NCI-H187 treated with DMSO at 0.1 percent for 48 hours (cell line): ENCODE measurements at places on chromosomes 3 and 15.

DNA sequence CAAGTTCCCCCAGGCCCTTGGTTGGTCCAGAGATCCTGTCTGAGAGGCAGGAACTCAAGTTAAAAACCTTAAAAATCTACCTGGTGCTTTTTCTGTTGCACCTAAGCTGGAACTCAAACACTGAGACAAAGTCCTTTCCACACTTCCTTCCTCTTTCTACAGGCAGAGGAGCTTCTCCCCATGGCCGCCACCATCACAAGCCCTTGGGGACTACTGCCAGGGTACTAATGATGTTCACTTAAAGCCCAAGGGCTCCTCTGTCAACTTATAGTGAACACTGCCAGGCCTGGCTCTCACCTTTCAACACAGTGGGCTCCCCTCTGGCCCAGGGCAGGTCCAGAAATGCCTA, 26.0 kb downstream of the TM4SF18 start:
- DNase-seq, result no peak

- DNase-seq, result no peak
These were observed 7.6 kb downstream of the CPN2 start for GRCh38 chr3:194343561-194343893.

DNA sequence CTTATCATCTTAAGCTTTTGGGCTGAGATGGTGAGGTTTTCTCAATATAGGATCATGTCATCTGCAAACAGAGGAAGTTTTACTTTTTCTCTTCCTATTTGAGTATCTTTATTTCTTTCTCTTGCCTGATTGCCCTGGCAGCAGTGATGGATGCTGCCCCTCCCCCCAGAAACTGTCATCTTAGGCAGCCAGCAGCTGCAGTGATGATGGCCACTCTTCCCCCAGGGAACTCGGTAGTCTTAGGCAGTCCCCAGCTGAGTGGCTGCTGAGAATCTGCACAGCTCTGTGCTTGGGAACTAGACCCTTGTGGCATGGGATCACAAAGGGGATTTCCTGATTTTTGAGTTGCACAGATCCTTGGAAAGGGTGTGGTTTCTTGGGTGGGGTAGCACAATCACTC, 791.1 kb upstream of the ALCAM start:
- no peak for DNase-seq

DNA sequence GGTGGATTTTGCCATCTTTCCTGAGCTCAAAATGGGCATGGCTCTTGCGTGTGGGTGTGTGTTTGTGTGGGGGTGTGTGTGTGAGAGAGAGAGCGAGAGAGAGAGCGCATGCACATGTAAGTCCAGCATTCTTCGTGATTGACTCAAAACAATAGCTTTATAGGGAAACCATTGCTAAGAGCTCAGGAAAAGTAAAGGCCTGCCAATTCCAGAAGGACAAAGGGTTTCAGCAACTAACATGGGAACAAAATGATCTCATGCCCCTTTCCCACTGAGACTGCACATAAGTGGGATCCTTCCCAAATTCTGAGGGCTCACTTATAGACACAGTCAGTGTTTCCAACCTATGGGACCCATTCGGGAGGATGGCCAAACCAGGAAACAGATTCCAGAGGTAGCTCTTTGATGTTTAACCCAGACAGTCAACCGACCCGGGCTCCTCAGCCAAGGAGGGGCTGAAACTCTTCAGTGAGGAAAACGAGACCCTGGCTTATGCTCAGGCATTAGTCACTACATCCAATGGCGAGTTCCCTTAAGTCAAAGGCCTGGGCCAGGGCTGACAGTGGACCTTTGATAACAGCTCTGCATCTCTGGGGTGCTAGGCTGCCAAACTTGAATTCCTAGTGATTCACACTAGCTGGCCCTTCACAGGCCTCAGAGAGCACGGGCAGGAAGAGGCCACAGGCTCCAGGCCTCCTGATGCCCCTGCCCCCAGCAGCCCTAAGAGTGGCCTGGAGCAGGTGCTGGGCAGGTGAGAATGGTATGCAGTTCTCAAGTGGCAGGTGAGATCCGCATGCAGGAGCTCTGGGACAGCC, 305.0 kb upstream of the C2CD4B start:
- no peak for DNase-seq

- DNase-seq, result no peak
These were observed 463.1 kb upstream of the ARHGEF26 start for GRCh38 chr3:153658136-153658535.

GRCh38 chr3:75049533-75049932, 435.1 kb upstream of the CNTN3 start:
- no peak for DNase-seq

- no peak for DNase-seq
These were observed 33.1 kb upstream of the ALDH1L1 start for GRCh38 chr3:126213379-126214028.

GRCh38 chr3:144516589-144516988, 545.0 kb downstream of the DIPK2A start:
- no peak for DNase-seq

DNA sequence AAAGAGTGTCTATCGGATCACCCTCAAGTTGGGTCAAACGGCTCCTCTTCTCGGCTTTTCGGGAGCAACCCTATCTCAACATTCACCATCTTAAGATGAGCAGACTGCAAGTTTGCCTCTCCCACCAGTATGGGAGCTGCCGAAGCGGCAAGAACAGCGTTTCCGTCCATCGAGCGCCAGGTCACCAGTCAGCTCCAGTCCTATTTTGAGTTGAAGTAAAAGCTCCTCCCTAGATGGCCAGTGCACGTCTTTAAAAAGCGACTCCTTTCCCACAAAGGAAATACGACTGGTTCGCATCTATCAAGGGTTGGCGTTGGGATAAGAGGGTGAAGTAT, 369 bp upstream of the U2SURP start:
- DNase-seq, result no peak

DNA sequence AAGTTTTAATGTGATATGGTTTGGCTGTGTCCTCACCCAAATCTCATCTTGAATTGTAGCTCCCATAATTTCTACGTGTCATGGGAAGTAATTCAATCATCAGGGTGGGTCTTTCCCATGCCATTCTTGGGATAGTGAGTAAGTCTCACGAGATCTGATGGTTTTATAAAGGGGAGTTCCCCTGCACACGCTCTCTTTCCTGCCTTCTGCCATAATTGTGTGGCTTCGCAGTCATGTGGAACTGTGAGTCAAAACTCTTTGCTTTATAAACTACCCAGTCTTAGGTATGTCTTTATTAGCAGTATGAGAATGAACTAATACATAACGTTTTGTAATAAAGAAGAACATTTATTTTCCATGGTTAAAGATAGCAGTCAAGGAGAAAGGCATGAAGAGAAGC, 39.2 kb upstream of the GOLIM4 start:
- no peak for DNase-seq

GRCh38 chr15:98001663-98002194, 41.2 kb downstream of the ARRDC4 start:
- DNase-seq, result no peak

GRCh38 chr3:110413807-110414748, 657.5 kb upstream of the NECTIN3 start:
- no peak for DNase-seq

GRCh38 chr15:64341961-64342360, 14.0 kb downstream of the CSNK1G1 start:
- DNase-seq, result no peak

DNA sequence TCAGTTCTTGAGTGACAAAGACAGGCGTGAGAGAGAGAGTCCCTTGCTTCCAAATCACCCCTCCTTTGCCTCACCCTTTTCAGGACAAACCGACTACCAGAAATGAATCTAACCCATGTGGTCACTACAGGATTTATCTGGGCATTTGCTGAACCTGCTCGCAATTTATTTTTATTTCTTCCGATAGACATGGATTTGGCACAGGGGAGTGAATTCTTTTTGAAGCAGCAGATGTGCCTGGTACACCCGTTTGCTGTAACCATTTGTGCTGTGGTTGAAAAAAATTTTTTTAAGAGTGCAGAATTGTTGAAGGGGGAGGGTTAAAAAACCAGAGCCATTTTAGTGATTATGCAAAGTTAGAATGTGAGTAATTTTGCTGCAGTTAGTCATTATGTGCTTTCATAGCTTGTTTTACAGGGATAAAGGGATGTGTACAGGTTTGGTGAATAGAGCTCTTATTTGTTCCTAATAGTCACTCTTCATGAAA, 442.0 kb downstream of the LPP start:
- DNase-seq, result no peak

DNA sequence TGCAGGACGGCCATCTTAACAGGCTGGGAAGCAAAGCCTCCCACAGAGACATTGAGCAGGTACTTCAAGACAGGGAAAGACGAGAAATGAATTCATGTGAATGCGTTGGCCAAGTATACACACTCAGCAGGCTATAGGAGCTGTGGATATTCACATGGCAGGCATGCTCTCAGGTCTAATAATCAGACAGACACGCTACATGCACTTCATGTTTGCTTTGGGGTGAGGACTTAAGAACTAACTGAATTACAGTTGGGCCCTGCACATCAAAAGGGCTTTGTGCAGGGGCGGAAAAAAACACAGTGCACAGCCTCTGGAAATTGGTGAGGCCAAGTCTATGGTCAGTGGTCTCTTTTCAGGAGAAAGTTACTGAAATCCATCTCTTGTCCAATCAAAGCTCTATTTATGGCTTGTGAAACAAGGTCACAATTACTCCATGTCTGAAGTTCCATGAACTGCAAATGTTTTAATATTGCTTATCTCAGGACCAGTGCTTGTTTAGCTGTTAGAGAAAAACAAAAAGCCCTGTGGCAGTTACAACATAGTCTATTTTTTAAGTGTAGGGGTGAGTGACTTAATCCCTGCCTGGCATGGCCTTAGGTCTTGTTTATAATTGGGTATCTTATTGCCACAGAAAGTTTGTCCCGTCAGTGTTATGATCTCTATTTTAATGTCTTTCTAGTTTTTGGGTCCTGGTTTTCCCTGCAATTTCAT, 100.6 kb upstream of the GOLGA6L6 start:
- DNase-seq, result no peak

DNA sequence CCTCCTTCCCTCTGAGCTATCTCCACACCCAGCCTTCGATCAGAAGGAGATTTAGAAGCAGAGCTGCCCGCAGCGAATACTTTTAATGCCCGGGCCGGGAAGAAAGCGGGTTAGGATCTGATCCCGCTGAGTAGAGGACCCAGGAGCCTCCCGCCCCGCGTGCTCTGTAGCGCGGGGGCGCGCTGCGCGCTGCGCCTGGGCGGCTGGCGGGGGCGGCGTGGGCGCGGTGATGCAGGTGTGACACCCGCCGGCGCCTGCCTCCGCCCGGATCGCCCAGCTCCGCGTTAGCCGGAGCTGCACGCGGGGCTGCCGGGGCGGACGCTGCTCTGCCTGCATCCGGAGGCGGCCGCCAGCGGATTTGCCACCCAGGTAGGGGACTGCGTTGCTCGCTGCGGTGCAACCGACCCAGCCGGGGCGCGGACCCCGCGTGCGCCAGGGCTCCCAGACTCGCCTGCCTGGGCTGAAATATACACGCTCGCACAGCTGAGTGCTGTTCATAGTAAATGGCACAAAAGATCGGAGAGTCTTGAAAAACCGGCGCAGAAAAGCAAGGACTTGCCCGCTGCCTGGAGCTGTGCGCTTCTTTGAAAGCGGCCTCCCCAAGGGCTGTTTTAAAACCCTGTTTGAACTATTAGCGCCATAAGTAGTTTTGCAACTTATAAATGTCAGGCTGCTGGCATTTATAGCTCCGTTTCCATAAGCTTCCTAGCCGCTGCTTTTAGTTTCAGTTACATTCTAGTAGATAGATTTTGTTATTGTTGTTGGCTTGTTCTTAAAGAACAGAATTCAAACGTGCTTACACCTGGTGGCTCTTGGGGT, at the start of gene SV2B:
SV2B (plus strand) TSS at position 263 of the 819 bp plus-strand sequence. CDS start 126,007 bp downstream, outside the sequence.
- DNase-seq, result no peak

- no peak for DNase-seq
These were observed 6.4 kb downstream of the PRSS50 start for GRCh38 chr3:46711305-46711704.

GRCh38 chr3:55719508-55719907, 232.4 kb upstream of the WNT5A start:
- DNase-seq, result no peak

- no peak for DNase-seq
These were observed 44.6 kb downstream of the CMTM6 start for GRCh38 chr3:32457971-32458471.

DNA sequence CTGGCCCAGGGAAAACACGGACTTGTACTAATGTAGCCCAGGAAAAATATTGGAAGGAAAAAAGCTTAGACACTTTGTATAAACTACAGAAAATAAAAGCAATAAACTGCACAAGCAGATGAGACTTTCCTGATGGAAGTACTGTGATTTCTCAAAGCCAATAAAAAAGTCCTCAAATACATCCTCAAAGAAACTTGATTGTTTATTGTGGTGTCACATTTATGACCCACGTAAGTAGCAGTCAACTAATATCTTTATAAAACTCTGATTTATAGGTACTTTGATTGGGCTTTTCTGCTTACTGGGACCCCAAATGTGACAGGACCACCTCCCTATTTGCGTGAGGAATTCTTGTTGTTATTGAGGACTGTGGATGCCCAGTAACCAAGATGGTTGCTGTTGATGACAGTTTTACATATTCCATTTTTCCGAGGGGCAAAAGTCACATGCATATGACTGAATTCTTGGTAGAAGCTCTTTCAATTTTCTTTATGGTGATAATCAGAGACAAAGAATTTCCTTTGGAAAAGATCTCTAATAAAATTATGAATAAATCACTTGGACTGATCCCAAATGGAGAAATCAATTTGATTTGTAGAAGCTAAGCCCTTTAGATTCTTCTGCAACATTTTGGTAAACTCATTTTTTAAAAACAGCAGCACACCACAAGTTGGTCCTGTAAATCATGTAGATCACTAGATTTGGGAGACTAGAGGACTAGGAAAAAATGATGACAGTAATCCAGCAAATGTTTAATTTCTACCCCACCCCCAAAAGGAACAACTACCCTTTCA, 159.0 kb upstream of the TSC22D2 start:
- no peak for DNase-seq

GRCh38 chr15:63465104-63465503, 39.3 kb upstream of the USP3 start:
- no peak for DNase-seq

GRCh38 chr3:53881691-53882593, at the start of gene ACTR8:
ACTR8 (minus strand) TSS chr3:53882152; CDS start chr3:53882101, 51 bp downstream.
- no peak for DNase-seq

DNA sequence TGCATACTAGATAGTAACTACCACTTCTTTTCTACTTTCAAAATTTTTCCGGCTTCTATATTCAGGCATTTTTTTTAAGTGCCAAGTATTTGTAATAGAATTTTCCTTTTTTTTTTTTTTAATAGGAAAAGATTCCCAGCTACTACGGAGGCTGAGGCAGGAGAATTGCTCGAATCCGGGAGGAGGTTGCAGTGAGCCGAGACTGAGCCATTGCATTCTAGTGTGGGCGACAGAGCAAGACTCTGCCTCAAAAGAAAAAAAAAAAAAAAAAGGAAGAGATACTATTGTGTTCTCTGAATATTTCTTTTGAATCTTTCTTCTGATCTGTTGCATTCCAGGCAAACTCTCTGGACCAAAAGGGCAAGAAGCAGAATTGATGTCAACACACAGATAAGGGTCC, 557.3 kb downstream of the FGF12 start:
- no peak for DNase-seq

GRCh38 chr3:188400494-188401243, 246.7 kb downstream of the LPP start:
- DNase-seq, result no peak

GRCh38 chr3:71984843-71985613, 200.1 kb upstream of the PROK2 start:
- DNase-seq, result no peak

- DNase-seq, result no peak
These were observed 76.3 kb downstream of the MYLK start for GRCh38 chr3:123807820-123808219.

- DNase-seq, result no peak
These were observed 4.5 kb downstream of the NDUFB5 start for GRCh38 chr3:179608931-179609720.

GRCh38 chr3:84980011-84980410, 21.2 kb downstream of the CADM2 start:
- no peak for DNase-seq
